ENCODE measurements at places on chromosomes 4 and X. TPM values are rescaled to one million over a fixed set of nuclear protein-coding genes. Genes with fewer than 3 reads are reported as not detected.

Gene TRIM60
- not detected for total RNA-seq

Gene COX7B2
- not detected for total RNA-seq

Gene GAGE12E
- total RNA-seq, result not detected

Gene CSAG1
- not detected for total RNA-seq

DNA sequence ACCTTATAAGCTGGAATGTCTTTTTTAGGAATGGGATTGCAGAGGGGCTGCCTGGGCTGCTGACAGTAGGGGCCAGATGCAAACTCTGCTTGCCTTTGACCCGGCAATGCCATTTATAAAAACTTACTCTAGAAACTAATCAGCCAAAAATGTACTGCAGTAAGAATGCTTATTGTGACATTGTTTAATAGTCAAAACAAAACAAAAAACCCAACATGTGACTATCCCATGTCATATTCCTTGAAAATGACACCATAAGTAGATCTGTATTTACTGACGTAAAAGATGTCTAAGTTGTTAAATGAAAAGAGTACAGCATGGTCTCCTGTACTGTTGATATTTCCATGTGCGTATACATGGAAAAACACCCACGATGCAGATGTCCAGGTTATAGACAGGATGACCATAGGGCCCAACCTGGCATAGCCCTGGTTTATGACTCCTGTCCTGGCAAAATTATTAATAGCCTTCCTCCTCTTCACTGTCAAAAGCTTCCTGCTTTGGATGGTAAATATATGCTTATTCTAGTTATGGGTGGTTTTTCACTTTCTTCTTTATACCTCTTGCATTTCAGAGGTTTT, 138.9 kb downstream of the PTTG2 start:
- DNase-seq, result no peak

DNA sequence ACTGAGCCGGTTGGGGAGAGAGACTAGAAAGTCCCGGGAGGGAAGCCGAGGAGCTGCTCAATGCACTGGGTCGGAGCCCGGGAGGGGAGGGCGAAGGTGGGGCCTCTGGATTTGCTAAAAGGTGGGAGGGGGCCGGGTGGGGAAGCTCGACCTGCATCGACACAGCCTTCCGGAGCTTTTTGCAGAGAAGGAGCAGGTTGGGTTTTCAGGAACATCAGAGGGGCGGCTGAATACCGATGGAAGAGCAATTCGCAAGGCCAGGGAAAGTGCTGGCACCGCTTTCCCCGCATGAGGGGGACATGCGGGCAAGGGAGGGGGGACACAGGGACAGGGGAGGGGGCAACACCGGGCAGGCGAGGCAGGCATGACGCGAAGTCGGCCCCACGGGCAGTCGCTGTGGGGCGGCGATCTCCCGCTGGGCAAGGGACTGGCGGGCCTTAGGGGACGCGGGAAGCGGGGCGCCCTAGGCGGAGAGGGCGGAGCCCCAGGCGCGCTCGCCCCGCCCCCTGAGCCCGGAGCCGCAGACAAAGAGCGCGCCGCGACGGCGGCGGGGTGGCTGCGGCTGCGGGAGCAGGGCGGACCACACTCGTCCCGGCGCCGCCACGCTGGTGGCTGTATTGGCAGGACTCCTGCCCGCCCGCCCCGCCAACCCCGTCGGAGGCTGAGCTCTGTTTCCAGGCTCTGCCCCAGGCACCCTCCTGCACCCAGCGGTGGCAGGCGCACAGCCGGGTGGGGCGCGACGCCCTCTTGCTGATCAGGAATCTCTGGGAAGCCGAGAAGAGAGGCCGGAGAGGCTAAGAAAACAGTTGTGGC, 11.6 kb downstream of the PDZD4 start:
- DNase-seq, result no peak

DNA sequence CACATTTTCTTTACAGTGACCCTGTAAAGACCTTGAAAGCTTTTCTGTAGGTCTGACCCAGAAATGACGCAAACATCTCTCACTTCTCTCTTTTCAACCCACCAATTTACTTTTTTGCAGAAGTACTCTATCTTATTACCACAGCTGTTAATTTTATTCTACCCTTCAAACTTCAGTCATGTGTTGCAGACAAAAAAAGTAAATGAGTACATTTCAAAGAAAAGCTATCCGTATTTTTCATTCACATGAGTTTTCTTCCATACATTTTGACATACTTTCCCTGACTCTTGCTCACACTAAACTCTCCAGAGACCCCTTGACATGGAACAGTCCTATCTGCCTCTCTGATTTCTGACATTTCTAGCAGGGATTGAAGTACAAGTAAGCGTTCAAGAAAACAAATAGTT, 51.7 kb downstream of the SLC7A11 start:
- no peak for DNase-seq

DNA sequence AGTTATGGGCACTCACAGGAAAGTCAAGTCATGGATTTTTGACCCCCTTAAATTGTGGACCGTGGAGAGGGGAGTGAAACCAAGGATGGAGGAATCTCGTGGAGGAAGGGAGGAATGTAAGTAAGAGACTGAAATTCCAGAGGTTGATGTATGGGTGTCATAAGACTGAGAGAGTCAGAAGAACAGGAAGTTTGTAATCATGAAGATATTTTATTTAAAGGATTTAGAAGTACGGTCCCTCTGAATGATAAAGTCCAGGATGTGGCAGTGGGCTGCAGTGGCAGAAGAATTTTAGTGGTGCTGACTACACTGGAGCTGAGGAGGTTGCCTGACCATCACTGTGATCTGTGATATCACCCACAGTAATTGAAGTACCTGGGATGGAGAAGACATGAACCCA, 57.8 kb downstream of the DCLK2 start:
- peak; percentile 59 for DNase-seq

- DNase-seq, result no peak
Measured at GRCh38 chrX:140521393-140521792, 16.5 kb upstream of the SOX3 start.

- DNase-seq, result no peak
Measured at GRCh38 chr4:14566518-14566917, 435.8 kb upstream of the CPEB2 start.

GRCh38 chr4:68927165-68927564, 24.4 kb downstream of the UGT2A3 start:
- no peak for DNase-seq

DNA sequence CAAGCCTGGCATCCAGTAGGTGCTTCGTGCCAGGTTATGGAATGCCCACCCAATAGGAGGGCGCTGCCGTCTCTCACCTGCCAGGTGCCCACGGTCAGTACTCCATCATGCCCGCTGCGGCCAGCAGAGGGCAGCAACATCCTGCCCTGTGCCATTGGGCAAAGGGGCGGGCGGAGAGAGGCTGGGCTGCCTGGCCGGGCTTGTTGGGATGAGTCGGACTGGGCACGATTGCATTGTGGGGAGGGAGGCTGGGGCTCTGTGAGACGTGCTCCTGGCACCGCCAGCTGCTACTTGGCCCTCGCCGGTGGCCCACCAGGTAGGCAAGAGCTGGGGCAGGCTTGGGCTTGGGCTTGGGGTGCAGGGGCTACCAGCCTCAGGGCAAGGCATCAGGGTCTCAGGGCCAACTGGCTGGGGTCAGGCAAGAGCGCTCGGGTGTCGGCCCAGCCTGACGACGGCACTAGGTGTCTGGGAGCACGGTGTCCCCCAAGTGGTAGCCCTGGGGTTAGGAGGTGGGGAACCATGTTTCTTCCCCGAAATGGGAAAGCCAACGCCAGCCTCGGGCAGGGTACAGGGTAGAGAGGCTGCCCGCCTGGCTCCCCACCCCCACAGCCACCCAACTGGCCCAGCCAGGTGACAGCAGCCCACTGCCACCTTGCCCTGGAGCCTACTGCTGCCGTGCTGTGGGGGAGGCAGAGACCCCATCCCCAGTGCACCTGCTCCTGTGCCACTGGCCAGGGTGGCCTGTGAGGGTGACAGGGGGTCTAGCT, at the start of gene PLXNB3:
Gene PLXNB3, plus strand, starts transcription at position 261 of the 767 bp plus-strand sequence. CDS start 1,287 bp downstream, outside the sequence.
- DNase-seq, result peak; percentile 66

DNA sequence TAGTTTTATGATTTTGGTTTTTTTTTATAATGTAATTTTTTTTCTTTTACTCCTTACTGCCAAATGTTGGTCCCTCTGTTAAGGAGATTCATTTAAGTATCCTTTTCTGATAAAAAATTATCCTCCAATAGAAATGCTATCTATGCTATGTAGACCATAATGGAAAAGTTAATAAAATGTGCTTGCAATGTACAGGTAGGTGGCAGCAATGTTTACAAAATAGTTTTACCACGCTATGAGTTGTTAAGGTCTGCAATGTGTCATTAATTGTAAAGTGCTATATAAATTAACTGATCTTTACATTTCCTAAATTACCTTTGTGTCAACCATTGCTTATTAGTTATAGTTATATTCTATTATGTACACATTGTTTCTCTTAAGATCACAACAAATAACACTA, 3.8 kb upstream of the CENPC start:
- peak; percentile 52 for DNase-seq

DNA sequence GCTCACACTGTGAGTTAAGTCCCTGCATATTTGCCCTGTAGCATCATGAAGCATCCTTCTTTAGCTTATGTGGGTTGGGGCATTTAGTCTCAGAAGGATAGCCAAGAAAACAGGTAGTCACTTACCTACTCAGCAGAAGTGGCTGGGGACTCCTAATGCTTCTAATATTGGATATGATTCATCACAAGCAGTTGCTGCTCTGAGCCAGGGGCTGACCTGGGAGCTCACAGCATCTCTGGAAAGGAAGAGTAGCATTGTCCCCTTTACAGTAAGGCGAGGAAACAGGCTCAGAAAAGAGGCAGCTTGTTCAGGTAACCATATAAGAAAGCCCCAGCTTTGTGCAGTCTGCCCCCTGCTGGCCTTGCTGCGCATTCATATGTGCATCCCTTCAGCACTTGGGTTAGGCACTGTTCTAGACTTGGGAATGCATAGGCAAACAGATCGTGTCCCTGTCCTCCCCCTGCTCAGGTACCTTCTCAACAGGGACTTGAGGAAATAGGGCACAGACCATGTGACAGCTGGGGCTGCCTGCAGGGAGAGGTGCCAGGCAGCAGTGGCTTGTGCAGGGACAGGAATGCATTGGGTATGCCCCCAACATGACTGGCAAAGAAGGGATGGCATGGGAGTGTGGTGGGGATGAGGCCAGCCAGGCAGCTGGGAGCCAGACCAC, 35.7 kb upstream of the TBC1D14 start:
- DNase-seq, result peak; percentile 71

DNA sequence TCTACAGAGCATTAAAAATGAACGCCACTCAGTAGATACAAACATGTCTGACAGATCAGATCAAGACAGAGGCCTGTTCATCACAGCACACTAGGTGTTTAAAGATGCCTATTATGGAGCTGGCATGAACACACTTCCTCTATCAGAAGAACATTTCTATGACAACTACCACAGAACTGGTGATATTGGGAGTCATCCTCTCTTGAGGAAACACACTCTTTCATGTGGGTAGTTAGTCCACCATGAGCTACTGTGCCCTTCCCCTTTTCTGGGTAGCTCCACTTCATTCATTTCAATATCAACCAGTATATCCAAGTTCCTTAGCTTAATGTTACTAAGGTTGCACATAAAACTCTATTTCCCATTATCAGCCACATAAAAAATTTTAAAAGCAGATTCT, 46.7 kb downstream of the MAOB start:
- no peak for DNase-seq

DNA sequence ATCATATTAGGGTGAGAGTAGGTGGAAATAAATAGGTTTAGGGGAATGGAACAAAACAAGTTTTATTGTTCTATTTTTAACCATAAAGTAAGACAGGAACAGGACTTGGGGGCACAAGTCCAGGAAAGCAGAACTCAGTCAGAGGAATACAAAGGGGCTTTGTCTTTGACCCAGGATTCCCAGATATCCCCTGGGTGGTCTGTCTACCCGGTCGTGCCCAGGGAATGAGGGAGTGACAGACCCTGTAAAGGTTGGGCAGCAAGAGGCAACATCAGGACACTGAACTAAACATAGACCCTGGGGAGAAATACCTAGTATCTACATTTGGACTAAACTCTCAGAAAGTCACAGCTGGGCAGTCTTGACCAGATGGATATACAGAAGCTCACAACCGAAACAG, 50.6 kb downstream of the PTCHD1 start:
- no peak for DNase-seq

DNA sequence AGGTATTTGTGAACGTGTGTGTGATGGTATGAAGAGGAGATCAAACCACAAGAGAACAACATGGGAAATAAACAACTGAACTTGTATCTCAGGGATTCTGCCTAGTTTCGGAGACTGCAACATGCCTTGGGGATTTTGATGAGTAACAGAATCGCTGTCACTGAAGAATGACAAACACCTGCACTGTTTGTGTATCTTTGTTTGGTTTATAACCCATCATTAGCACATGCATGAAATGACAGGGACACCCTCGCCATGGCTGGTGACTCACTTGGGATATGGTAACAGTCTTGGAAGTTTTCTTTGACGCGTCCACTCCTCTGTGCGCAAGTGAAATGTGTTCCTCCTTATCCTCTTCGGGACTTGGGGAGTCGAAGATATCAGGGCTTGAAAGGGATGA, 30.3 kb upstream of the MAP3K15 start:
- DNase-seq, result no peak

DNA sequence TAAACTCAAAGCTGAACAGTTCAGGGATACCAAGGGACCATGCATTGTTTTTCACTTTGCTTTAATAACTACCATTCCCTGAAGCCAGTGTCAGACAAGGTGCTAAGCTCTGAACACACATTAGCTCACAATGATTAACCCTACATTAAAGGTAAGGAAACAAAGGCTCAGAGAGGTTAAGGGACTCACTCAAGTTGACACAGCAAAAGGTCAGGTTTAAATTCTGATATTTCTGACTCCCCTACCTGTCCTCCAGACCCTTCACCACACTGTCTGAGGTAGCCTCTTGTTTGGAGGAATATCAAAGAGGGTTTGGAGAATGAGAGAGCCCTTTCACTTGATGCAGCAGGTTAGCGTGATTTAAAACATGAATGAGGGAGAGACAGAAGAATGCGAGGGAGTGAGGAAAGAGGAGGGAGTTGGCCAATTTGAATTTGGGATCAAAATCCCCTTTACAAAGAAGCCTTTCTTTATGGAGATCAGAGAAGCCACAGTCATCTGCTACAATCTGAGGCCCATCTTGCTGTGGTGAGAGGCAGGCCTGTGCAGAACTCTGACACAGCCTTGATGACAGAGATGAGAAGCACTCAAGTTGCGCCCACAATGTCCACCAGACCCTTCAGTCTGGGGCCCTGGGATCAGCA, 103.5 kb downstream of the FHDC1 start:
- no peak for DNase-seq

DNA sequence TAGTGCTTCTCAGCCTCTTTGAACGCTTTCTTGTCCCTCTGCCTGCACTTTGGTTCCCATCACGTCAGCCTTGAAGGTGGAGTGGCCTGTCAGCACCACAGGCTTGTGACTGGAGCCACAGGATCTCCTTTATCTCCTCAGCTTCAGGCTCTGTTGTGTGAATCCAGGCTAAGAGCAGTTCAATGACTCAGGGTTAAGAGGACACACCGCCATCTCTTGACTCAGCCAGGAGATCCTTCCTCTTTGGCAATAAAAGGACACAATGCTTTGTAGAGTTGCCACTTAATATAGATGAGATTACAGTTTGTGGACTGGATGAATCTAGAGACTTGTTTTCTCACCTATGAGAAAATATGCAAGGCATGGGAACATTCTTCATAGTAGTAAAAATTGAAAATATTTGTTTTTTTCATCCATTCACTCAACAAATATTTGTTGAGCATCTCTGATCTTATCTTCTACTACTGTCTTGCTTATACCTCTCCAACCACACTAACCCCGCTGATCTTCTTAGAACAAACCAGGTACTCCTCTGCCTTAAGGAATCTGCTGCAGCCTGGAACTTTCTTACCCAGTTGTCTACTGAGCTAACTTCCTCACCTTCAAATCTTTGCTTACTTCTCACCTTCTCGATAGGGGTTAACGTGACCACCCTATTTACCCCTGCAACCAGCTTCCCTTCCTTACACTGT, 62.3 kb downstream of the UCHL1 start:
- peak; percentile 60 for DNase-seq

GRCh38 chr4:164320847-164321246, 433.1 kb upstream of the SMIM31 start:
- DNase-seq, result no peak
